ENCODE measurements at places on chromosomes 1 and 21. TPM values are rescaled to one million over a fixed set of nuclear protein-coding genes. Genes with fewer than 3 reads are reported as not detected.

The SLC44A3 gene
- 4.6 TPM for polyA plus RNA-seq

The AGT gene
- 17.9 TPM for polyA plus RNA-seq

The AADACL4 gene
- 0.13 TPM for polyA plus RNA-seq

The ERICH3 gene
- 0.08 TPM for polyA plus RNA-seq

The LRIF1 gene
- 8.6 TPM for polyA plus RNA-seq

DNA sequence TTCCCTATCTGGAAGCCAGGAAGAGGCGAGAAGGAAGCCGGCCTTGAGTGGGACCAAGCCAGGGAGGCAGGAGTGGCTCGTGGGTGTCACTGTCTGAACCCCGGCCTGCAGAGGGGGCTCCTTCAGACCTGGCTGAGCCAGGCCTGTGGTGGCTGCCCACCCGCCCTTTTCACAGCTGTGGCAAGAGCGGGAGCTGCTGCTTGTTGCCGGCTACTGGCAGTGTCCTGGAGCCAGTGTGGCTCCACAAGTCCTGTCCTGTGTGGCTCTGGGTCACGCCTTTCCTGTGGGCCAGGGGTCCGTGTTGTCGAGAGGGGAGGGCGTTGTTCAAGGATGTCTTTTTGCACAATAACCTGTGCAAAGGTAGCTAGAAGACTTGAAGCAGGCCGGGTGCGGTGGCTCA, 1.3 kb downstream of the PFKL start:
- DNase-seq = no peak

- no peak for DNase-seq
Measured at GRCh38 chr21:26686278-26686677, 113.2 kb upstream of the CYYR1 start.

DNA sequence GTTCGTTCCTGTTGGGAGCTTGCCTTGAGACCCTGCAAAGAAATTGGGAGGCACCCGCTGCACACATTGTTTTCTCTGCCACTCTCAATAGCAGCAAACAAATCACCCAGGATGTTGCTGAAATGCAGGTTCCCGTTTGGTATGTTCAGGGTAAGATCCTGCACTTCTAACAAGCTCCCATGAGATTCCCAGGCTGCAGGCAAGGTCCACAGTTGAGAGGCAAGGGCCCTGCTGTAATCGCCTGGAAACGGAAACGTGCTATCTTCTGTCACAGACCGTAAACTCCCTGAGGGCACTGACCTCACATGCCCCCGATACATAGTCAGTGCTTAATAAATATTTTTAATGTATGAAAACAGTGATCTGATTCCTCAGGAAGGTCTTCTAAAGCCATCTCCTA, 37.8 kb downstream of the XCL1 start:
- no peak for DNase-seq

GRCh38 chr1:204880906-204881305, 10.2 kb downstream of the NFASC start:
- DNase-seq = no peak

- DNase-seq = no peak
Measured at GRCh38 chr1:28579401-28579800, 12.7 kb upstream of the RAB42 start.

- no peak for DNase-seq
Measured at GRCh38 chr1:216024546-216024945, 398.7 kb downstream of the USH2A start.

- DNase-seq = no peak
Measured at GRCh38 chr1:19817160-19817559, 2.1 kb upstream of the RNF186 start.

- no peak for DNase-seq
Measured at GRCh38 chr1:91700332-91700731, 185.6 kb downstream of the TGFBR3 start.

- DNase-seq = no peak
Measured at GRCh38 chr1:98781906-98782305, 120.4 kb downstream of the SNX7 start.

DNA sequence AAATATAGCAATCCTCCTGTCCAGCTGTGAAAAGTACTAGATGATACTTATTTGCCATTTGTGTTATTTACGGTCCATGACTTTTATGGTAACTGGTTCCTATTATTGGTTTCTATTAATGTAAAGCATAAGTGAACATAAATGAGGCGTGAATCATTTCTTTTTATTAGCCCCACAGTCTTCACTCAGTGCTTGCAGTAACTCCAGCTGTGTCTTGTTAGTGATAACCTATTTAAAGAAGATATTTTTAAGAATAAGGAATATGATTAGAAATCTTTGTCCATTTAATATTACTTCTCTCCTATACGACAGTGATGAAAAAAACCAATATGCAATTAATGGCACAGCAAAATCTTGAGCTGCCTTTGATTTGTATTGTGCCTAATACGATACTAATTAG, 149.9 kb downstream of the SPATA17 start:
- no peak for DNase-seq

DNA sequence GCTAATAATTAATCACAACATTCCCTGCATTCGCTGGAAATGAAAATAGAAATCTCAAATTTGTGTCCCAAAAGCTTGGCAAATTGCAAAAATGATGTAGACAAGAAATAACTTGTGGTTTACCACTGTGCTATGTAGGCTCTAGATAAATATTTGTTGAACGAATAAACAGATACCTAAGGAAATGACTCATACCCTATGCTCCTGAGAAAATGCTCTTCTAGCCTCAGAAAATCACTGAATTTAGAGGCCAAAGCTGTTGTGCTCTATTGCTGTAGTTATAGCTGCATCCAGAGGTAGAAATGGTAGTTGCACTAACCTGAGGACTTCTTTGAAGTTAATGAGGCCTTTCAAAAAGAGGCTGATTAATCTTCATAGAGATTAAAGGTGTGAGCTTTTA, 142.0 kb upstream of the ZNHIT6 start:
- no peak for DNase-seq

GRCh38 chr21:21898801-21899200, 900.6 kb downstream of the NCAM2 start:
- no peak for DNase-seq

- no peak for DNase-seq
Measured at GRCh38 chr1:223708001-223708359, 4.4 kb upstream of the CAPN2 start.

DNA sequence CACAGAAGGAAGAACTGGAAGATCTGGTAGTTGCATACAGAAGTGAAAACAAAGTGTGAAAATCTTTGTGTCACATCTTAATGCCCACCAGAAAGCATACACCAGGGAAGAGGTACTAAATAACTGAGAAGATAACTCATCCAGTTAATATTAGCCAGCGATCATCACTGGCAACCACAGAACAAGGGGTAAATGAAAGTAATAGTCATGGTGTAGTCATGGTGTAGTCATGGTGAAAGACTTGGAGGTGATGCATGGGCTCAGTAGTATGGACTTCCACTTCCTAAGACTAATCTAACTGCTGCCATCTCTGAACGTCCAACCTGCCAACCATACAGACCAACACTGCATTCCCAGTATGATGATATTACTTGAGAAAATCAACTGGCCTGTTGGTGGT, 481.2 kb upstream of the NR5A2 start:
- no peak for DNase-seq

All from hindlimb muscle (tissue), 1 donor.